Ascending aorta (tissue), 2 donors: ENCODE measurements at places on chromosomes 7 and 10.

GRCh38 chr7:108384716-108385483 lies 71.3 kb downstream of the NRCAM start:
- DNase-seq, result no peak

DNA sequence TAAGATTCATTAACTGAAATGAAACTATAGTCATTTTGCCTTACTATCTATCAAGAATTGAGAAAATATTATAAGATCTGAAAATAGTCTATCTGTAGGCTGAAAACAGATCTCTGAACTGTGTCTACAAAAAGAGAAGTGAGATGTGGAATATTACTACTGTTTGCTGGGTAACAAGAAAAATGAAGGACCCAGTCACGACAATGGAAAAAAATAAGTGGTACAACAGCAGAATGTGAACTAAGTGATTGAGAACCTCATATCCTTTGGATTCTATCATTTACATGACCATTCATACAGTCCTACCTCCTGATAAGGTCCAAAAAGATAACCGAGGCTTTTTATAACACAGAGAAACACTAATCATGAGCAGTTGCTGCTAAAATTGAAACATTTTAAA lies 94.3 kb downstream of the UBE2H start:
- no peak for DNase-seq

DNA sequence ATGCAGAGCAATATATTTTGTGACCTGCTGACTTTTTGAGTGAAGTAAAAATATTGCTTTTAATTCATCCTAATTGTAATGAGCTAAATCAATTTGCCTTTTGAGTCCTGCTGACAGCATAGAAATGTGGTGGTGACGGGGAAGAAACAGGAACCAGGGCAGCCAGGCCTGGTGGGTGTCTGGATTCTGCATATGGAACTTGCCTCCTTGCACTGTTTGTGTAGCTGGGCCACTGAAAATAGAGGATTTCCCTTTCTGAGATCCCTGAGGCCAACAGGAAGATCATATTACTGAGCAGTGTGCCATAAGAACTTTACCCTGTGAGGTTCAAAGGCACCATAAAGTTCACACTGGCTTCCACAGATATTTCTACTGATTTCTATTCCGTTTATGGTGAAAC lies 488.4 kb upstream of the AKR1E2 start:
- DNase-seq, result no peak

DNA sequence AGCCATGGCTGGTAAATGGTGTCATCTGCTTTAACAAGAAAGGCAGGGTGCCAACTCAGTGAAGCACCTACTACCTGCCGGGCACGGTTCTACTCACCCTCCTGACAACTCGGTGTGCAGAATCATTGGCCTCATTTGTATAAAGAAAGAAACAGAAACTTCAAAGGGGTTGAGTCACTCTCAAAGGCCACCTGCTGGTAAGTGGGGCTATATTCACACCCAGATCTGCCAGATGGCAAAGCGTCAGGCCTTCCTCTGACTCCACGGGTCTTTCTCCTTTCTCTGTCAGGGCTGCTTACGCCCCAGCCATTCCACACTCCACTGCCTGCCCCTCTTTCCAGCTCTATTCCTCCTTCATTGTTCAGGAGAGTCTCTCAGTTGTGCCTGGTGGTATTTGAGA lies 309.2 kb downstream of the GFRA1 start:
- DNase-seq, result no peak

- DNase-seq, result peak; percentile 46
These were observed 1.7 kb upstream of the MYO1G start for GRCh38 chr7:44980393-44981034.

- no peak for DNase-seq
These were observed 43.7 kb upstream of the NXPH1 start for GRCh38 chr7:8389593-8390261.

DNA sequence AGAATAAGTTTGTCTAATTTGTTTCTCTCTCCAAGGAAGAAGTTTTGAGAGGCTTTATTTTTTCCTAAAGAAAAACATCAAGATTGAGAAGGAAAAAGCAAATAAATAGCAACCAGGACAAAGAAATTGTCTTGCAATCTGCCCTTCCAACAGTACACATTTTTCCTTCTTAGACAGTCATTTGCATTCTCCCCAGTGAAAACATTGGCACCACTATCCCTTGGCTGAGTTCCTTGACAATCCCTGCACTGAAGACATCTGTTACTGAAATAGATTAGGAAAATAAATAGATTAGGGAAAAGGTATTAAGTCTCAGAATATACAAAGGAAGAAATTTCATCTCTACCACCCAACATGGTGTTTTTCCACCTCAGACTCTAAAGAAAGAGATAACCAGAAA lies 12.2 kb upstream of the TMEM243 start:
- no peak for DNase-seq

DNA sequence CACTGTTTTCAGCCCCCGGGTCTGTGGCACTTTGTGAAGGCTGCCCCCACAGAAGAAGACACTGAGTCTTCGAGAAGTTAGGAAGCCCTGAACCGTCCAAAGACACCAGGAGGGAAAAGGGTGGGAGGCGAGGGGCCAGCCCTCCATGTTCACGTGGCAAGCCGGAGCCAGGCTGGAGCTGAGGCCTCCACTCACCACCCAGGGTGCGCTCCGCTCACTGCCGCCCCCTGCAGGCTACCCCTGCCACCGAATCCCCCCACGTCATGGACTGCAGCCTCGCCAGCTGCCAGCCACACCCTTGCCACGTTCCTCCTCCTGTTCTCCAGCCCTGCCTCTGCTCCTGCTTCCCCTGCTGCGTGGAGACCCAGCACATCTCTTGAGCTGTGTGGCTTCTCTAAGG lies 59.0 kb upstream of the EN2 start:
- DNase-seq, result no peak

GRCh38 chr7:130941322-130942210 lies 207.6 kb upstream of the KLF14 start:
- DNase-seq, result no peak

DNA sequence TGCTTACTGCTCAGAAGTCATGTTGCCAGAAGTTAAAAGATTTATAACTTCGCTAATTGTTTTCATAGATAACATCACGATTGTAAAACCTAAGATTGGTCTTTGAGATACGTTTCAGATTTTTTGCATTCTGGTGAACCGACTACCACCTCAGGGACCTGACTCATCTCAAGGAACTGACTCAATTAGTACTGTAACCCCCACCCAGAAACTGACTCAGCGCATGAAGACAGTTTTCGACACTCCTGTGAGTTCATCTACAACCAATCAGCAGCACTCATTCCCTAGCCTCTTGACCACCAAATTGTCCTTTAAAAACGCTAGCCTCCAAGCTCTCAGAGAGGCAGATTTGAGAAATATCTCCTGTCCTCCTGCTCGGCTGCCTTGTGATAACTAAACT lies 72.3 kb downstream of the ELMO1 start:
- DNase-seq, result no peak

DNA sequence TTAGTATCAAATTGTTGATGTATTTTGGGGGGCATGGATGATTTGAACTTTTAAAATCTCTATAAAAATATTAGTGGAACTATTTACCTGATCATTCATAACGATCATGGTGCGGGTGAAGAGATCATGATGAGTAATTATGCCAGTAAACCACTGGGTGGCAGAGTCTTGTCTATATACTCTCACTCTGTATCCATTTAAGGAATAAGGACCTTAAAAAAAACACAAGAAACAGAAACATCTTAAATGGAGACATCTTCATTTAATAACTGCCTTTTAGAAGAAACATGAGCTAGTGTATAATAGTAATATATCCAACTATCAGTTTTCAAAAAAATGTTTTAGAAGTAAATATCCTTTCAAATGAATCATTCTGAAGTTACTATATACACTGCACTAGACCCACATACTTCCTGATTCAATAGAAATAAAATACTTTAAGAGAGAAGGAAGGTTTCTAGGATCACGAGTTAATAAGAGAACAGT lies 84.0 kb downstream of the NRBF2 start:
- DNase-seq, result no peak

GRCh38 chr10:70558871-70559810 lies 43.4 kb downstream of the PRF1 start:
- no peak for DNase-seq

GRCh38 chr10:29816801-29817558 lies 182.2 kb upstream of the SVIL start:
- DNase-seq, result no peak

DNA sequence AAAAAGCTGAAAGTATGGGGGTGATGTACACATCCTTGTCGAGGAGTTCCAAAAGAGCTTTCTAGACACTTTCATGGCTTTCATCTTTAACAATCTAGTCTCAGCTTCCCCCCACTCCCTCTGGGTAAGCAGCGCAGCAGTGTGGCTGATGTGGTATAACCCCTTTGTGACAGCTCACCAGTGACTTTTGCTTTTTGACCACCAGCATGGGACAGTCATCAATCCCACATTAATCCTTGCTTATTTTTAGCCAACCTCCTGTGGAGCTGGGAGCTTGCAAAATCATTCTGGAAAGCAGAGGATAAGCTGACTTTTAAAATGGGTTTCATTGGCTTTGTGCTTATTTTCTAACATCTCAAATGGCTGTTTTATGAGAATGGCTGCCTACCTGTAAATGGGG lies 272.7 kb downstream of the HDAC9 start:
- no peak for DNase-seq

DNA sequence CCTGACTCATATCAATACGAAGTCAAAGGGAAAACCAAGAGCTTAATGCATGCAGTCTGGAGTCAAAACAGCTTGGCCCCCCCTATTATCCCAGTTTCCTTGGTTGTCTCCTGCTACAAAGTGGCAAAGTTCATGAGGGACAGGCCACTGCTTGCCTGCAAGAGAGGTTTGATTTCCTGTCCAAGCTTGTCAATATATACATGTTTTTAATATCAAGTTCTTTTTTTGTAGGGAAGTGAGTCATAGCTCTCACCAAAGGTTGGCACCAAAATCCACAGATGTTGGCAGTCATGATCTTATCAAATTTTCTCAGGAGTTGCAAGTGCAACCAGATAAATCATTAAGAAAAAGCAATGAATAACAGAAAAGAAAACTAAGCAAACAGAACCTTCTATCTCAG lies 176.8 kb downstream of the COBL start:
- no peak for DNase-seq

- no peak for DNase-seq
These were observed 7.3 kb downstream of the GFRA1 start for GRCh38 chr10:116265686-116266085.

DNA sequence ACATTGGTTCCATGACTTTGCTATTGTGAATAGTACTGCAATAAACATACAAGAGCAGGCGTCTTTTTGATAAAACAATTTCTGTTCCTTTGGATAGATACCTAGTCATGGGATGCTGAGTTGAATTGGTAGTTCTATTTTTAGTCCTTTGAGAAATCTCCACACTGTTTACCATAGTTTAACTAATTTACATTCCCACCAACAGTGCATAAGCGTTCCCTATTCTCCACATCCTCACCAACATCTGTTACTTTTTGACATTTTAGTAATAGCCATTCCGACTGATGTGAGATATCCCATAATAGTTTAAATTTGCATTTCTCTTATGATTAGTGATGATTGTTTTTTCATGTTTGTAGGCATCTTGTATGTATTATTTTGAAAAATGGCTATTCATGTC lies 707.0 kb downstream of the SORCS1 start:
- DNase-seq, result no peak

DNA sequence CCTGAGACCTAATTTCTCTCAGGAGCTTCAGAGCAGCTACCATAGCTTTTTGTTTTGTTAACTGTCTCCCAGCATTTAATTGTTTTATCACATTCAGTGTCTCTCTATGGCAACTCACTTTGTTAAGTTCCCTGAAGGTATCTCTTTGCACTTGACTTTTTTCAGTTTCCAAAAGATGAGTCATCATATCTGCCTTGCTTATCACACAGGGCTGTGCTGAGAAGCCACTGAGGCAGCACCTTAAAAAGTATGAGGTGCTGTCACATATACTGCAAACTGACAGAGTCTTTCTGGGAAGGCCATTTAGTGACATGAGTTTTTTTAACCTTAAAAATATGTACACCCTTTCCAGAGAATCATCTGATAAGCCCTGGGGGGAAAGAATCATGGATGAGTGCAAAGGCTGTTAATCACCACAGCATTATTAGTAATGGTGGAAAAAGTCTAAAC lies 56.8 kb downstream of the PPP1R3C start:
- no peak for DNase-seq

- DNase-seq, result no peak
These were observed 48.5 kb upstream of the ADGRA1 start for GRCh38 chr10:133039107-133039802.

DNA sequence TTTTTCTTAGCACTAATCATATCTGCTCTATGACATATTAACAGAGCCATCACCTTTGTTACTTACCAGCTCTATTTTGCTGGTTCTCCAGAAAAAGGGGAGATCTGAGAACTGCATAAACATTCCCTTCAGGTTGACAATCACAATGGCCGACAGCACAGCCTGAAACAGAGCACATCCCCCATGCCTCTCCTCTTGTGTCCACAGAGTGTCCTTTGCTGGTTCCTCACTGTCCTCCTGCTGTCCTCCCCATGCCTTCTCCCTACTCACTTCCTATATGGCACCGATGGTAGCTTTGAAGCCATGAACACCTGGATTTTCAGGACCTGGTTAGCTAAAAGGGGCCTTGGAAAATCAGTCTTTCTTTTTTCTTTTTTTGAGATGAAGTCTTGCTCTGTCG lies 41.8 kb downstream of the PSMC2 start:
- no peak for DNase-seq

GRCh38 chr7:134062460-134062859 lies 64.7 kb upstream of the LRGUK start:
- no peak for DNase-seq

DNA sequence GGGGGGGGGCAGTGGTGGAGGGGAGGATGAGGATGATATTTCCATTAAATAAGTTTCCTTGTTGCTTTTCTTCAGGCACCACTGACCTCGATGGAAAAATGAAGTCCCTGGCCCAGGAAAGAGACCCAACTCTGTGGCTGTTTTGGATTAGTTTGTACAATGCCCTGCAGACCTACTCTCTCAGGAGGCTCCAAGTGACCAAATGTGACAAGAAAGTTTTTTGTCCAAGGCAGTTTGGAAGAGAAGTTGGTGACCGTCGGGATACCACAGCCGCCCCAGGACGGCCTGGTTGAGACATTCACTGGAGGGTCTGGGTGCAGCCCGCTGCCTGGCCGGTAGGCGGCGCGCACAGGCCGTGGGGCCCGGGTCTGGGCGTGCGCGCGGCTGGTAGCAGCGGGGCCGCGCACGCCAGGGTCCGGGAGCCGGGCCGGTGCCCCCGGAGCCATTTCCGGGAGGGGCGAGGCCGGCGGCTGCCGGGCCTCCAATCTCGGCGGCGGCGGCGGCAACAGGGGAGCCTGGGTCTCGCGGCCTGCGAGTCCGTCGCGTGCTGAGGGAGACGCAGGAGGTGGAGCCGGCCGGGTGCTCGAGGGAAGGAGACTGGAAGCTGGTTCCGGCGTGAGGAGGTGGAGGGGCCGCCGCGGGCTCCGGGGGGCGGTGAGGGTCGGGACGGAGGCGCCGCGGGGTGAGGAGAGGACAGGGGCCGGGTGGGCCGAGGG lies at the start of gene SGPL1:
Gene SGPL1 (plus strand): TSS at position 445 of the 716 bp plus-strand sequence. CDS start 906 bp downstream, outside the sequence.
- peak; percentile 39 for DNase-seq
